ENCODE measurements at places on chromosomes 1 and 21.

- DNase-seq: no peak
Observed at GRCh38 chr1:244603498-244603897, 49.4 kb upstream of the DESI2 start.

DNA sequence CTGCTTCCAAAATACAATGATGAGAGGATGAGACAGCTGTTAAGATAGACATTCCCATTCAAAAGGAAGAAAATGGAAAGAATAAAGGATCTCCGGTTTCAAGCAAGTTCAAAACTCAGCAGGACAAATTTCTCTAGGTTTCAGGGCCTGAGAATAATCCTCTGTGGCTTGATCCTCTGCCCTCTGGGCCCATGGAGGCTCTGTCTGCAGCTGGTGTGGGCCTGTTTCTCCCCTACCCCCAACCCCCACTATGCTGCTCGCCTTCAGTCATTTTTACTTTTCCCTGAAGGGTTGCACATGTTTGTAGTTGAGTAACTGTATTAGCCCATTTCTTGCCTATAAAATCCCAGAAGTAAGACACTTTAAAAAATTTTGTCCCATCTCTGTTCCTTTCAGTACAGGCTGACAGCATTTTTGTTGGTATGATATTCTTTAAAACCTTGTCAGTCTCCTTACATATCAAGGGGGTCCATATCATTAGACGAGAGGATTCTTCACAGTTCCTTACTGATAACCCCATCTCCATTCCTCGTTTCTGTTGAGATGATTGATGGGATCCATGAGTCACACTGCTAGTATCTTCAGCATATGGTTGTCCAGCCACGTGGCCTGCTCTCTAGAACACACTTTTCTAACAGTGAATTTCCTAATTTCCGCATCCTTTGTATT lies 10.5 kb downstream of the ZMYM4 start:
- DNase-seq: no peak

GRCh38 chr1:36591278-36591677 lies 108.6 kb upstream of the CSF3R start:
- DNase-seq: no peak

- no peak for DNase-seq
Observed at GRCh38 chr1:67434491-67434890, 4.3 kb upstream of the SERBP1 start.

GRCh38 chr1:240611228-240611618 lies 732 bp downstream of the GREM2 start:
- DNase-seq: no peak

Measured in activated B cell treated with CpG ODN at 0.5 μM for 24 hours (primary cell).